ENCODE measurements at places on chromosomes 13 and 19.

DNA sequence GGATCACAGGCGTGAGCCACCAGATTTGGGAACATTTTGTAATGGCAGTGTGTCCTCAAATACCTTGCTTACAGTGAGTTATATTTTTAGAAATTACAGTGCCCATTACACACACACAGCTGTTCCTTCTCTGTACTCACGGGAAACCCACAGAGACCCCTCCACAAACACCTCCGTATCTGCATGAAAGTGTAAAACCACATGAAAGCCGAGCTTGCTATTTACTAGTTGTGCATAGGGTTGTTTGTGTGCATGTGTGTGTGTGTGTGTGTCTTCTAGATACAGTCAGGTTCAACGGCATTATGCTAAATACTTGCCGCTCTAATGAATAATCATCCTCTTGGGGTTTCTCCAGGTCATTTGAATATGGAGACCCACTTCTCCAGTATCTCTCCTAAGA is 22.3 kb upstream of the LILRA2 start:
- peak; percentile 12 for DNase-seq

- no peak for DNase-seq
Observed at GRCh38 chr19:30757837-30758617, 385.8 kb downstream of the ZNF536 start.

- no peak for DNase-seq
Observed at GRCh38 chr13:81048026-81048461, 707.1 kb upstream of the SPRY2 start.

- no peak for DNase-seq
Observed at GRCh38 chr13:103196356-103196755, 130.1 kb upstream of the SLC10A2 start.

DNA sequence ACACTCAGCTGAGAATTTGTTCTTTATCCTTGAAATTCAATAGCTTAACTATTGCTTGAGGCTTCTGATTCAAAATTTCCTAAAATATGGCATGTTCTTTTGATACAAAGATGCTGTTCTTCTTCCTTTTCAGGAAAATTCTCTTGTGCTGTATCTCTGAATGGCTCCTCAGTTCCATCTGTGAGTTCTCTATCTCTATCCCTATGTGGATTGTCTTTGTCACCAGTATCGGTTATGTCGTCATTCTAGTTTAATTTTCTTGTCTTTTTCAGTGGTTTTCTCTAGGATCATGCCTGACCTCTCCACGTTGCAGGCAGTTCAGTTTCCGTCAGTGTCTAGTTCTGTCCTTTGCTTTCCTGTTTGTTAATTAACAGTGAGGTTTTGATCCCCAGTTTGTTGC is 104.6 kb upstream of the GJB6 start:
- DNase-seq = no peak

GRCh38 chr19:23789246-23789645 is 30.6 kb upstream of the ZNF681 start:
- no peak for DNase-seq

- DNase-seq = no peak
Observed at GRCh38 chr13:66921437-66921836, 308.7 kb downstream of the PCDH9 start.

- no peak for DNase-seq
Observed at GRCh38 chr13:105019073-105019472, 1516.4 kb downstream of the EFNB2 start.

DNA sequence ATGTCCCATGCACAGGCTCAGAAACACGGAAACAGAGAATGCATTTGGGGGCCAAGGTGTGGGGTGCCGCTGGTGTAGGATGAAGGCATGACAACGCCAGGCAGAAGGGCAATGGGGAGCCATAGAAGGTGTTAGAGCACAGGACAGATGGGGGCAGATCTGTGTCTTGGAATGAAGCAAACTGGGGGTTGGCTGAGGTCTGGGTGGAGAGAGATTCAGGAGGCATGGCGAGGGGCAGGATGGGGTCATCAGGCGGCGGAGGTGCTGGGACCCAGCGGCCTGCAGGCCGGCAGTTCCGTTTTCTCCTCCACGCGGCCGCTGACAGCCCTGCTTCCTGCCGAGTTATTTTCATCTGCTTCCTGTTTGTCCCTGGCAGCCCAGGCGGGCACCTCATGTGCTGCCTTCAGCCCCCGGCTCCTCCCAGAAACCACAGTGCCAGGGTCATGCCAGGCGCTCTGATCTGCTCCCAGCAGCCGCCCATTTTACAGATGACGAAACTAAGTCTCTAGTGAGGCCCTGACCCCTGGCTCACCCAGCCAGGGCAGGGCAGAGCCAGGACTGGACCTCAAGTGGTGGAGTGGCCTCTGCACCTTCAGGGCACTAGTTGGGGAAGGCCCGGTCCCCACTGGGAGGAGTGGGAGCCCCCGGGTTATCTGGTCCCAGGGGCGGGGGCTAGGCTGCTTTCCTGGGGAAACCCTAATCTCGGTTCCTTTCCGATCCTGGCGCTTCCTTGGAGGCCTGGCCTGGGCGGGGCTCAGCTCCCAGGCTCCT is 2.2 kb downstream of the ARHGAP45 start:
- DNase-seq = peak; percentile 64

DNA sequence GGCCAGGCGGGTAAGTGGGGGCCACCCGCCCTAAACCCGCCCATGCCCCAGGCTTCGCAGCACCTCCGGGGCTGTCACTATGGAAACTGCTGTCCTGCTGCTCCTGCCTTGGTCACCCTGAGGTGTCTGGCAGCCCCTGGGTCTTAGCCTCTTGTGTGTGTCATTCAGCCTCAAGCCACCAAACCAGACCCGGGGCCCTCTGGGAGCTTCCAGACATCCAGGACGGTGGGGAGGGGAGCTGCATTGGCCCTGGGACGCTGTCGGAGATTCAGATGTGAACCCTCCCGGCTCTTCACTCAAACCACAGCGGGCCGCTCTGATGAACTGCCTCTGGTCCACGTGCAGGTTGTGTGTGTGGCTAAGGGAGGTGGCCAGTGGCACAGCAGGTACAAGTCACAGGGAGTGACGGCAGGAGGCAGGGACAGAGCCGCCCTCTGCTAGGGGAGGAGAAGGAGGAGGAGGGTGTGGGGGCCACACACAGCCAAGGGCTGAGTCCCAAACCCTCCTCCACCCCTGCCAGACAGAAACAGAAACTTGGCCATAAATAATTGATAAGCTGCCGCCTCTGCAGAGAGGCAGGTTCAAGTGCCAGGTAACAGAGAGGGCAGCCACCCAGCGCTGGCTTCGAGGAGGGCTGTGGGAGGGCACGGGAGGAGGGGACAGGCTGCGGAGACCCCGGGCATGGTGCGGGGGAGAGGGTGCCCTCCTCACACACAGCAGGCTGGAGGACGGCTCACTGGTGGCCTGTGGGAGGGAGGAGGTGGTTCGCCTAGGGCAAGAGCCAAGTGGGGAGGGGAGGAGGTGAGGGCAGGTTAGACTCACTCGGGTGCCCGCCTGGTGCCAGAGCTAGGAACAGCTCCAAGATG is 8.0 kb downstream of the NANOS3 start:
- no peak for DNase-seq

DNA sequence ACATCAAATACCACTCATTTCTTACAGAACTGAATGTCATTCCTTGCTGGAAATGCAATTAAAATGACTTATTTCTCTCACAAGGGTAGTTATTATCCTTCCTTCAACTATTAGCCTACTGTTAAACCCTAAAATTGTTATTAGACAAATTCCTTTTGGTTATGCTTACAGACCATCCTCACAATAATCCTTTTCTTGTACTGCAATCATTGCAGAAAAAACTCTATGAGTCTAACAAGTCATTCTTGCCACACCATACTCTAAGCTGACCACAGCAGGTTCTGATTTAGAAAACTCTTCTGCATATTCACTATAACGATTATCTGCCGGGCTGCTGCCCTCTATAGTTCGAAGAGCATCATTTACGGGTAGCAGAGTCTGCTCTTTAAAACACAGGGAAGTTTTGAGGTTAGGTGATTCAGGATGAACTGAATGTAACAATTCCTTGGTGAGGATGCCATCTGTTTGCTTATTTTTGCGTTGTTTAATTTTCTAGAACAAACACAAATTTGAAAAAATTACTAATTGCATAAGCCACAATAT is 38.2 kb downstream of the MTMR6 start:
- no peak for DNase-seq

- DNase-seq = no peak
Observed at GRCh38 chr13:78719367-78719766, 60.4 kb upstream of the OBI1 start.

DNA sequence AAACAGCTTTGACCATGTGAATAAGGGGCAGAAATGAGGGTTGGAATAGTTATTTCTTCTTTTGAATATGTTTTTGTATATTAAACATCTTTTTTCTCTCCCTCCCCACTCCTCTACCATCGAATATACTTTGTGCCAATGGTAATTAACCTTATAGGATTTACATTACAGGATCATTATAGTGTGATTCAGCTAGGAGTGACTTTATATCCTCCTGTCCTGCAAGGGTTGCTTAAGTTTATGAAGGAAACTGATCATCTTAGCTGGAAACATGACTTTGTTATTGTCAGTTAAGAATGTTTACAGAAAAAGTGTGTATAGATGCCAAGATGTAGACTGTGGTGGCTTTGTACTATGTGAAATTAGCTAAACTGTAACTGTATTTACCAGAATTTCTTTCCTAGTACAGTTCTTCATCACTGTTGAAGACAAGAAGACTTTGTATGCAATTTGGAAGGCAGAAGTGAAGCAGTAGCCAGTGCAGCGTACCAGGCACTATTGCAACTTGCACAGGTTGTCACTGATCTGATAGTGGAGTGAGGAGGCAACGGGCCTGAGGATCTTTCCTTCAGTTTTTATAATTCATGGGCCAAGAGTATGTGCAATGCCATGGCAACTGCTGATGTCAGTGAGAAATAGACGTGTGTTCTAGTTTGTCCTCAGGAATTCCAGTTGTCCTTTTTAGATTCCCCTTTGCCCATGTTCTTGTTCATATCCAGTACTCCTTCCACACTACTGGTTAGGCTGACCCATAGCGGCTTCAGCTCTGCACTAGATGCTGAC is 8.2 kb upstream of the PAN3 start:
- no peak for DNase-seq

DNA sequence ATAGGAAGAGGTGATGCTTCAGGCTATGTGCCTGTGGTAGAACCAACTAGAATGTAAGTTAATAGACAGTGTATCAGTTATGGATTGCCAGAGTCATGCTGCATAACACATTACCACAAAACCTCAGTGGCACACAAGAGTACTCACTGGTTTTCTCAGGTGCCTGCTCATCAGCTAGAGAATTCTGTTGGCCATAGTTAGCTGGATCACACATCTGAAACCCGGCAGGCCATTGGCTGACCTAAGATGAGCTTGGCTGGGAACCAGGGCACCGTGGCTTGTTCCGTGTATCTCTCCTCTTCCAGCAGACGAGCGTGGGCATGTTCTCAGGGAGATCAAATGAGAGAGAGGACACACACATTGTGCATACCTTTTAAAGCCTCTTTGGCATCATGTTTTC is 76.7 kb downstream of the TEX26 start:
- DNase-seq = no peak

DNA sequence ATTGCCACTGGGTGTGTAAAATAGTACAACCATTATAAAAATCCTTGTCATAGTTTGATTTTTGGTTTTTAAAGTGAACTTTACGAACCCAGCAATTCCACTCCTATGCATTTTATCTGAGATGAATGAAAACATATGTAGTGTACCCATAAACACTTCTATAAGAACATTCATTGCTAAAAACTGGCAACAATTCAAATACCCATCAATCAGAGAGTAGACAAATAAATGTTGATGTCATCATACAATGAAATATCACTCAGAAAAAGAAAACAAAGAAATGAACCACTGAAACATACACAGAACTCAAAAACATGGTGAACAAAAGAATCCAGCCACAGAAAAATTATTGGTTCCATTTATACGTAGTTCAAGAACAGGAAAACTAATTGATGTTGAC is 202.3 kb downstream of the ABCC4 start:
- no peak for DNase-seq

- DNase-seq = no peak
Observed at GRCh38 chr19:46730595-46730994, 13.7 kb upstream of the PRKD2 start.

- no peak for DNase-seq
Observed at GRCh38 chr19:50514346-50515167, 844 bp upstream of the ASPDH start.

GRCh38 chr13:20131057-20131832 is 29.6 kb downstream of the GJA3 start:
- no peak for DNase-seq

GRCh38 chr19:918481-919198 is 1.5 kb downstream of the KISS1R start:
- no peak for DNase-seq

- no peak for DNase-seq
Observed at GRCh38 chr19:35738887-35739229, 3.4 kb downstream of the IGFLR1 start.
